DMS53 (cell line): ENCODE measurements at places on chromosomes 3 and 15.

DNA sequence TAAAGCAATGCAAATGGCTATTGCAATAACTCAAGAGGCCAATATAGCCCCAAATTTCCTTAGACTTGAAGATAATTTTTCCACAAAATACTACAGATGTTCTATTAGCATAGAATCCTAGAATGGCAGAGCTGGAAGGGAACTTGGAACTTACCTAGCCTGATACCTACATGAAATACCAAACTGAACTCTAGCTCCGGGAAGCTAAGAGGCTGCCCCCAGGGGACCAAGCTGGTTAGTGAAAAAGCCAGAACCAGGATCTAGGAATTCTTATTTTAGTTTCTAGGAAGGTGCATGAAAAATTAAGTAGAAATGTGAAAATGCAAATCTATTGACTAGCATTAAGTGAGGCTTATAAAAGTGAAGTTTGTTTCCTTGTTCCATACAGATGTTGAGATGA is 256.0 kb upstream of the CBLB start:
- no peak for DNase-seq

DNA sequence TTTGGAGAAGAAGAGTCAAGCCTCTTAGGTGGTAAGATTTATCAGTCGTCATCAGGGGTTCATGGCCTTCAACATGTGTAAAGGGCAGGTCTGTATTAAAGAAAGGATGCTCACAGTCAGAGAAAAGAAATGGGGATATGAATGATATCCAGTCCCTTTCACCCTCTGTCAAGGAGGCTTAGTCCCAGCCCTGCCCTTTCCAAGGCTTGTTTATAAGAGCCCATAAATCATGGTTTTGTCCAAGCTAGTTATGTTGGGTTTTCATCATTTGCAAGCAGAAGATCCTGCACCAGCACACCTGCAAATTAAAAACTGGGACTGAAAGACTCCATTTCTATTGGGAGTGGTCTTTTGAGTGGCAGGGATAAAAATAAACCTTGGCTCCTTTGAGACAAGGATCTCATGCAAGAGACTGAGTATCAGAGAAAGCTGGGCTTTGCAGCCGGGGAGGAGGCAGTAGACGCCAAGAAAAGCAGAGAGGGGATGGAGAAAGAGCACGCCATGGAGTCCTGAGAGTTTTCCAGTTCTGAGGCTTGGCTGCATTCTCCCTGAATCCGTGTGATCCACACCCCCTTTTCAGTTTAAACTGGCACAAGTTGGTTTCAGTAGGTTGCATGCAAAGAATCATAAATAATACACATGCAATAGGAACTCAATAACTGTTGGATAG is 12.6 kb upstream of the PDIA5 start:
- DNase-seq: no peak

DNA sequence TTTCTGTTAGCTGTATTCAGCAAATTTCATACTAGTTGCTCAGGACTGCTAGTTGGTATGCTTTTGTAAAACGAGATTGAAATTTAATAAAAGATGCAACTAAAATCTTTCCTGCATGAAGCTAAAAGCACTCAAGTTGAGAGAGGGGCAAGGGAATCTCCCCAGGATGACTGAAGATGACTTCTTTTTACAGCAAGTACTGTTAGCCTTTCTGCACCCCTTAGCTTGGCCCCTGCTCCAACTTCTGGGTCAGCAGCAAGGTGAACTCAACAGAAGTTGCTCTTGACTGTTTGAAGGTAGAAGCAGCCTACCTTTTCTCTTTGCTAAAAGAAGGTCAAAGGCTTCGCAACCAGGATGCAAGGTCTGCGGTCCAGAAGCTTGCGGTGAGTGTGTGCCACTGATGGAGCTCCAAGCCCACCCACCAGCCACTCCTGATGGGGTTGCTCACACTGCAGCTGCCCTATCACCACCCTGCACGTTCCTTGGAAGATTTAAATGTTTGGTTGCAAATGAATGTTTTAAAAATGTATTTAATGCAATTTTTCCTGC is 32.5 kb downstream of the NME9 start:
- no peak for DNase-seq

GRCh38 chr15:65795663-65796216 is 3.6 kb upstream of the DENND4A start:
- DNase-seq: no peak

DNA sequence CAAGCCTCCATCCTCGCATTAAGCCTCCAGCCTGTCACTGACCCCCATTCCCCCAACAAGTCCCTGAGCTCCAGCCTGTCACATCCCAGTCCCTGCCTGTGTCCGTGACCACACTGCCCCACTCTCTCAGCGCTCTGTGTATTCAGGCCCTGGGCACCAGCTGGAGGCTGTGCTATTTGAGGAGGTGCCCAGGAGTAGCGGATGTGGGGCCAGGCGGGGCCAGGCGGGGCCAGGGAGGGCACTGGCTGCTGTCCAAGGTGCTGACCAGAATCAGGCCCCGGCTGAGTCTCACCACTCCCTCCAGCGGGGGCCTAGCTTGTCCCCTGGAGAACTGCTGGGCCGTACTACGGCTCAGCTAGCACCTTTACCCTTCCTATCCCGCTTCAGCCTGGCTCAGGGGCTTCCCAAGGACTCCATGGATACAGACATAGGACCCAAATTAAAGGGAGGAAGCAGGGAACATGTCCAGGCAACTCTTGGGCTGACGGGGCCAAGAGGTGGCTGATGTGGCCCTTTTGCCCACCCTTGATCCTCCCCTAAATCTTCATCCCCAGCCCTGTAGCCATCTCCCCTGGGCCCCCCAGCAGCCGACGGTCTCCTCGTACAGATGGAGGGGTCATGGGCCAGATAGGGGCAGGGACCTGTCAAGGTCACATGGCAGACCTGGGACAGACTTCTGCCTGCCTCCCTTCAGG is 1.1 kb downstream of the HHATL start:
- DNase-seq: peak; percentile 34
